ENCODE measurements at places on chromosomes 5 and 9.
A peak's percentile ranks its signal among the peaks of the same experiment; 100 is the strongest.

DNA sequence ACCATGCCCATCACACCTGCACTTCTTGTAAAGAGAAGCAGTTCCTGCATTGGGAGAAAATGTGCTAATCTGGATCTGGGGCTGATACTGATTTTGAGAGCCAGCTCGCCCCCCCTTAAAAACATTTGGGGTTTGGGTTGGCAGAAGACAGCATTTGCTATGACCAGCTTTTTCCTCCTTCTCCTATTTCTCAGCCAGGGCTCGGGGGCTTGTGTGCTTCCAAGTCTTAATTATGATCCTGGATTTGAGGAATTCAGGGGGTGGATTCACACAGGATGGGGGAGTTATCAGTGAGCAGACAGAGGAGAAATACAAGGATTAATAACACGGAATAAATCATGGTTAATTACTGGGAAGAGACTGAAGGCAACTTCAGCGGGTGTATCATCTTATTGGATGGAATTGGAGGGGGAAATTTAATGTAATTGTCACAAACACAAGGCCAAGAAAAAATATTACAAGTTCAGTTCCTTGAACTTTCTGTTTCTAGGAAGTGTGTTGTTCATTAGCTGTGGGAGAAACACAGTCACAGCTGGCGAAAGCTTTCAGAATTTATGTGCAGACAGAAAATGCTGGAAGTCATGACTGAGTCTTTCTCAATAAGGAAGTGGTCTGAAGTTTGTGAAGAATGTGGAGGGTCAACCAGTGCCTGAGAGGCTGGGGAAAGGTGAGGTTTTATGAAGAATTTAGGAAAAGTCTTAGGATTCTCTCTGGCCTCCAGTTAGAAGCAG lies 15.3 kb downstream of the C9orf152 start:
- no peak for DNase-seq

DNA sequence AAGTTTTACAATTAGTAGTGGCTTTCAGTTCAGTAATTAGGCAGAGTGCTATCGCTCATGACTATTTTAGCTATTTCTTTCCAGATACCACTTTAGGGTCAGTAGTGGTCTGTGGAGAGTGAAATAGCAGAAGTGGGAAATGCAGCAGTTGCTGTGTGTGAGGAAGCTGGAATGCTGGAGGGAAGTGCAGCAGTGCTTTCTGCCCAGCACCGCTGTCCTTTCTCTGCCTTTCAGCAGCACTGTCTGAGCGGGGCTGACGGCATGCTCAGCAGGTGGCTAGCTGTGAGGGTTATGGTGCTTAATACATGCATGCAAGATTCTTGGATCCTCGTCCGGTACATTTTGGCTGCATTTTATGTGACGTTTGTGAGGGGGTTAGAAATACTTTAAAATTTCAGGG lies 213.9 kb downstream of the PBX3 start:
- DNase-seq: no peak

DNA sequence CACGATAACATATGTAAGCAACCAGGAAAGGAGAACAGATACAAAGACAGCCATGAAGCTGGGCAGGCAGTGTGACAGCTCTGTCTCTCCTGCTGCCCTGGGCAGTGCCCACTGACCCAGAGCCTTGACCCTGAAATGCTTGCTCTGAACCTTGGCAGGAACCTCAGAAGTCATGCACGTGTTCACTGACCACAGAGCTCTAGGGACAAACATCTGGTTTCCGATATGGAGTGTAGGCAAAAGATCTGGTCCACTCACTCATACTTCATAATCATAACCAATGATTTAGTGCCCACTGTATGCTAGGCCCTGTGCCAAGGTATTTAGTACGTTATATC lies 102.6 kb downstream of the FSTL4 start:
- DNase-seq: no peak

DNA sequence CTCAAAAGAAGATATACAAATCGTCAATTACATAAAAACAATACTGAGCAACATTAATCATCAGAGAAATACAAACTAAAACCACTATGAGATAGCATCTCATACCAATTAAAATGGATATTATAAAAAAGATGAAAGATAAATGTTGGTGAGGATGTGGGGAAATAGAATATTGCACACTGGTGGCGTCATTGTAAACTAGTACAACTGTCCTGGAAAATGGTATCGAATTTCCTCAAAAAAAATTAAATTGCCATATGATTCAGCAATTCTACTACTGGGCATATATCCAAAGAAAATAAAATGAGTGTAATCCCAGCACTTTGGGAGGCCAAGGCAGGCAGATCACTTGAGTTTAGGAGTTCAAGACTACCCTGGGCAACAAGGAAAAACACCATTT lies 326.0 kb upstream of the FTMT start:
- no peak for DNase-seq

GRCh38 chr5:82917584-82917983 lies 159.6 kb downstream of the TMEM167A start:
- DNase-seq: peak; percentile 25

DNA sequence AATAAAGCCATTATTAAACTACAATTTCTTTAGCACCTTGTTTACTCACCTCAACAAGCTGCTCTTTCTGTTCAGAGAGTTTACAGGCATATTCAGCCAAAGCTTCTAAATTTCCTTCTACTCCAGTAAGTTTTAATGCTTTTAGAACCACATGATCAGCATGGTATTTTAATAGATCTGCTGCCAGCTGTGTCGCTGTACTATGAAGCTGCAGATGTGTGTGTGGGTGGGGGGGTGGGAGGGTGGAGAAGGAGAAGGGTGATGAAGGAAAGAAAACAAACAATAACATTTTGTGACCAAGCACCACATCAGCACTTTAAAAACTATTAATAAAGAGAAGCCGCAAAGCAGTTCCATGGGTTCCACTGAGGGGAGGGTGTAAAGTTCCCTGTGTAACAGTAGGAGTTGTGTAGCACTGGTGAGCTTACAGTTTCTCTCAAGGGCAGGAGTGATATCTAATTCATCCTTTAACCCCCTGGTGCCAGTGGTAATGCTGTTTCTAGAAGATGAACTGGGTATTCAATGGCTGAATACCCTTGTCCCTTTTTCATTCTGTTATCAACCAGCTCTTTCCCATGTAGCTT lies 38.5 kb downstream of the ABITRAM start:
- no peak for DNase-seq

DNA sequence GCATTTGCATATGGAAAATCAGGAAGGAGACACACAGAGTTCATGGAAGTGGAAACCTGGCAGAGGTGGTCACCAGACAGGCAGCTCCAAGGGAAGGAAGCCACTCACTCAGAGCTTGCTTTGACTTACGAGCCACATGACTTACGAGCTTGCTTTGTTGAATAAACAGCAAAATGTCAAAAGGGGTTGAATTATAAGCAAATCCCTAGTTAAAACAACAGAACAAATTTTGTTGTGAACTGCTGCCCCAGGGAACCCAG lies 164.3 kb downstream of the SYK start:
- no peak for DNase-seq

- no peak for DNase-seq
Observed at GRCh38 chr9:83208065-83208850, 145.3 kb upstream of the RASEF start.

GRCh38 chr9:132744881-132745755 lies 74.9 kb downstream of the GTF3C4 start:
- DNase-seq: no peak

DNA sequence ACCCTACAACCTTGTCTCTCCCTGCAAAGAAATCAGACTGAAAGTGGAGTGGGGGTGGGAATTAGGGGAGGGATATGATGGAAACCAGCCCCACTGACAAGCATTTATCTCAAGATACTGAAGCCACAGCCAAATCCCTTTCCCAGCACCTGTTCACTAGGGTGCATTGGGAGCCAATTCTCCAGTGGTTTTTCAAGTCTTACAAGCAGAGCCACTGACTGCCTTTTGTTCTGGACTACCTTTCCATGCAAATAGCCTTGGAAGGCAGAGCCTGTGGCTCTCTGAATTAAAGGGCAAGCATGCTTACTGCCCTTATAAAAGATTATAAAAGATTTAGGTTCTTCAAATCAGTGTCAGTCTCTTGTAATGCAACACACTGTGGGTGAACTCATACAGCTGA lies 8.8 kb upstream of the GGTA1 start:
- DNase-seq: no peak

DNA sequence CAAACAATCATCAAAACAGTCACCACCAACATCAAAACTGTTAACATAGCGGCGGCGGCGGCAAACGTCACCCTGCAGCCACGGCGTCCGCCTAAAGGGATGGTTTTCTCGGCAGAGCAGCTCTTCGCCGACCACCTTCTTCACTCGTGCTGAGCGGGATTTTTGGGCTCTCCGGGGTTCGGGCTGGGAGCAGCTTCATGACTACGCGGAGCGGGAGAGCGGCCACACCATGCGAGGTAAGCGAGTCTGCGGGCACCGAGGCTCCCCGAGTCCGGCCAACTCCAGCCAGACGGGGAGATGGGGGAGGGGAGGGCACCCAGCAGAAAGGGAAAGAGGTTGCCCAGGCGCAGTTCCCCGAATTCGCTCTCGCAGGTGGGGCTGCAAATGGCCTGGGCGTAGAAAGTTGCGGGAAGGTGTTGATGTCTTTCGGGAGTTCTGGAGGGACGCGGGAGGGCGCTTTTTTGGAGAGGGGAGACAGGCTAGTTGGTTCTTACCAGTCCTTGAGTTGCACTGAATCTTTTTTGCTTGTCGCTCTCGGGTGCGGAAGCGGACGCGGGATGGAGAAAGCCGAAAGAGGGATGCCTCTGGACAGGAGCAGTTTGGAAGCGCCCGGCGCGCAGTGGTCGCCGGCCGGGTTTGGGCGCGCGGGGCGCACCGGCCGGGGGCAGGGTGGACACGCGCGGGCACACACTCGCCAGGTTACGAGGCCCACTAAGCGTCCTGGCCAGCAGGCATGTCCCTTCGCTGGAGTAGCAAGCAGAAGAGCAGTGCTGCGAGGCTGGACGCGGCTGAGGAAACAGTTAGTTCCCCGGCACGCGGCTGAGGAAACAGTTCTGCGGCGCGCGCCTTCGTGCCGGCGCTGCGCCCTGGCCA lies 849 bp downstream of the RORB start:
- DNase-seq: peak; percentile 45

DNA sequence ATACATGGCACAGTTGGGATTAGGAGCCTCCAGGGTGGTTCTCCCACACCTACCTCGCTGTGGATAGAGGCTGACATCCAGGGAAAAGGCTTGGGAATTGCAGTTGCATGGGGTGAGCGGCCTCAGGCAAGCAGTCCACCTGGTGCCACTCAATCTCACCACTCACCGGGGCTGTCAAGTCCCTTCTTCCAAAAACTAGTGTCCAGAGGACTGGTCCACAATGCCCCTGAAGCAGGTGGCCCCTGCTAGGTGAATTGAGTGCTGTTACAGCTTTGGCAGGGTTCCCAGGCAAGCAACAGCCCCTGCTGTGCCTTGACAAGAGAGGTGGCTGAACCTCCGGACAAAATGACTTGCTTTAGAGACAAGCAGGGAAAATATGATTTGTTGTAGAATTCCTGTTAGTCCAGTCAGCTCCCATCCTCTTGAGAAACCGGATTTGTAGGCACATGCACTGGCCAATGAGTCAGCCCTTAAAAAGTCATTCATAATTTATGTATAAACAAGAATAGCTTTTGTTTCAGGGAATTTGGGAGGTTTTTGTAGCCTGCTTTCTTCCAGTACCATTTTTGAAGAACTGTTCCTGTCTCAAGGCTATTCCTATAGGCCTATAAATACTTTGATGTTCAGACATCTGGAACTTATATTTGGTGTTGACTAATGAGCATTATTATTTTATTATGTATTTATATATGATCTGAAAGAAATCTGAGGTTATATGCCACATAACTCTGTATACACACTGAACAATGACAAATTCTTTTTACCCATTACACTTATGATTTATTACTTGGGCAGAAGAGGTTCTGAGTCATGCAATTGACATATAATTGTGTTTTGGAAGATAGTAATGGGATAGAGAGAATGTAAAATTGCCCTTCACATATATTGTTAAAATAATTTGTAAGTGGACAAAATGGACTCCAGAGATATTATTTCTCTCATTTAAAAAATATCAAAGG lies 411.1 kb downstream of the ACTL7B start:
- DNase-seq: no peak

DNA sequence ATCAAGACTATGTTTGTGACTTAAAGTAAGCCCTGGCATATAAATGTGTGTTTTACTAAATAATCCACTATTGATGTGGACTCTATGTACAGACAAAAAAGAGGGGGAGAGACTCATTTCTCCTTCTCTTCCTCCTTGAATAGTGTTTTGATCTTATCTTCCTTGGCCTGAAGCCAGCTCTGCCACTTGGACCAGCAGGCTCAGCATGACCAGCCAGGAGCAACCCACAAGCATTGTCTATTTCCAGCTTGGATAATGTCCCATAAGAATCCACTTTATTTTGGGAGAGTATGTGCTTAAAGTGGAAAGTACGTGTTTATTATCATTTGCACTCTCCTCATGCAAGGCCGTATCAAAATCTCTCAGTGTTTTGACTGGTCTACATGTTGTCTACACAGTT lies 23.8 kb upstream of the SLC46A2 start:
- no peak for DNase-seq

- no peak for DNase-seq
Observed at GRCh38 chr5:176181271-176181855, 56.9 kb upstream of the SIMC1 start.

DNA sequence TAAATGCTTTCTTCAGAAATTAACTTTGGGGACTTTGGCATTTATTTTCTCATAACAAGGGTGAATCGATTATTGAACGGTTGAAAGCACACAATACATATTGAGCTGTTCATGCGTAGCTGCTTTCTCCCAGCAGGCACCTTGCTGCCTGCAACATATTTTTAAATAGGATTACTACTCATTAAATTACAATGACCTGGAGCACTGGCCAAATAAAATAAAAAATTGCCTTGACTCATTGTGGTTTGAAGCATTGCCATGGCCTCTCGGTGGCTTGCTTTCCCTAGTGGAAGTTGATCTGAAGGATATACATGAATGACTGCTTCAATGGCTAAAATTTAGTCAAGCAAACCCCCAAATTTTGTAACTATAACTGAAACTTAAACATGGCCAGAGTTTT lies 181.6 kb upstream of the NUDT12 start:
- DNase-seq: no peak

GRCh38 chr5:10761185-10761932 lies at the start of gene DAP:
Gene DAP, minus strand, starts transcription at chr5:10761234. Its CDS starts 166 bp downstream, at chr5:10761068.
- DNase-seq: peak; percentile 96

- DNase-seq: no peak
Observed at GRCh38 chr5:89948977-89949376, 460.6 kb downstream of the CETN3 start.
